ENCODE measurements at places on chromosomes 2 and 18.
A peak's percentile ranks its signal among the peaks of the same experiment; 100 is the strongest.

DNA sequence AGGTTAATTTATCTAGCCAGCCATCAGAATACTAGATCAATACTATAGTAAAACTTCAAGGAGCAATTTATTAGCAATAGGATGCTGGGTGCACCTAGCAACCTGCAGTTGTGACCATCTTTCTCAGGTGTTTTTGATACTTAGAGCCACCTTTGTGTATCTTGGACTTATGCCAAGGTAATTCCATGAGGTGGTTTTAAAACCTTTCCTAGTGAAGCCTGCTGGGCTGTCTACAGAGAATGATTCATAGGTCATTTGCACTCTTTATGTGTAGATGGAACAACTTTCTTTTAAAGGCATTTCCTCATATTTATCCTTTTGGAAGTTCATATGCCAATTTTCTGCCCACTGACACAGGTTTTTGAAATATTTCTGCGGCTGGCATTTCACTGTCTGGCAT is 1030.1 kb upstream of the POU3F3 start:
- no peak for DNase-seq

DNA sequence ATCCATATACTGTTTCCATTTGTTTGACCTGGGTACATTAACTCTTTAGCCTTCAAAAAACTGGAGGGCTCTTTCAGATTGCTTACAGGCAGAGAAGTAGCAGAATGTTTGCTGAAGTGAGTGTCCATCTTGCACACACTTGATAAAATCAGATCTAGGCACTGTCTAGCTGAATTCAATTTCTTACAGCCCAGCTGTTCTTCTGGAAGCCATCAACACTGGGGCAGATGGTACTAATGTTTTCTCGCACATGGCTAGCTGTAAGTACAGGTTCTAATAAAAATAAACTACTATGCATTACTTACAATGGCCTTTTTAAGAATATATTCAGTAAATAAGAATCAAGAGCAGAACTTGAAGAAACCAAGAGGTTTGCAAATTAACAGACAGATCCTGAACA is 175.9 kb downstream of the NBAS start:
- no peak for DNase-seq

DNA sequence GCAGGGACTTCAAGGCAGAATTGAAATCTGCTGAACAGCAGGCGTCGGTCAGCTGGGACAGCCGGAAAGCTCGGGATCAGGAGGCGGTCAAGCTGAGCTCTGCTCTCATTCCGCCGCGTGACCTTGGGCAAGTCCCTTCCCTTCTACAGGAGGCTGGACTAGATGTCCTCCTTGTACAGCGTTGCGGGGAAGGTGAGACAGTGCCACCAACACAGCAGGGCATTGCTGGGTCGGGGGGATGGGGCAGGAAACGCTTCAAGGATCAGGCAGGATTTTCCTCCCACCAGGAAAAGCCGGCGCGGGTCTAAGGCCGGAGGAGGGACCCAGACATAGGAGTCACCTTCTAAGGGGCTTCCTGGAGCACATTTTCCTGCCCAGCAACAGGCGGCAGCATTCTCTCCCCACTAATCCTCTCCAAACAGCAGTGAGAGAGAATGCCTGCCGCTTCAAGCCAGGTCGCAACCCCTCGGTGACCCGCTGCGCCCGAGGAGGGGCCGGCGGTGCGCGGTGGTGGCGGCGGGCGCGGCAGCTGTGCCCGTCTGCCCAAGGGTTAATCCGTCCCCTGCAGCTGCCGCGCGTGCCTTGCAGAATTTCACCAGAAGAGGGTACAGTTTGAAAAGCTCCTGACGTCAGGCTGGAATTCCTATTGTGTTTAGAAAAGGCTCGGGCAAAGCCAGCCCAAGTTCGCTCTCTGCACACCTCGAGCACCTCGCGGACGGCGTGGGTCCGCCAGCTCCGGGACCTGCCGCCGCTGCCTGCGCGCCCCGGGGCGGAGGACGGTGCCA is at the start of gene KCNF1:
Gene KCNF1 (plus strand): TSS at position 644 of the 785 bp plus-strand sequence. CDS start 493 bp downstream, outside the sequence.
- DNase-seq = peak; percentile 48

GRCh38 chr2:74559912-74560311 is 5.4 kb downstream of the DOK1 start:
- DNase-seq = no peak

DNA sequence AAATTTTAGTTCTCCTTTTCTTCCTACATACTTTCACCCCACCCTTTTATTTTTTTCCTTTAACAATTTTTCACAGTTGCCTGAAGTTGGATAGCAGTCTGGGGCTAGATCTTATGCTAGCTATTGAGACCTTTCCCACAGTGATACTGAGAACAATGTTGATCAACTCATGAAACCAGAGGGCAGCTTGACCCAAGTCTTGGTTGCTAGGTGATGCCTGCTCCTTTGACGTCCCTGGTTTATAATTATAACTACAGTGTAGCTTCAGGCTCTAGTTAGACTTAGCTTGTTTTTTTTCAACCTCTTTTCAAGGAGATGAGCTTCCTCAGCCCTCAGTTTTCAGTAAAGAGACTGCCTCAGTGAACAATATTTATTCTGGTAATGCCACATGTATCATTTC is 648.5 kb downstream of the IRS1 start:
- DNase-seq = no peak

DNA sequence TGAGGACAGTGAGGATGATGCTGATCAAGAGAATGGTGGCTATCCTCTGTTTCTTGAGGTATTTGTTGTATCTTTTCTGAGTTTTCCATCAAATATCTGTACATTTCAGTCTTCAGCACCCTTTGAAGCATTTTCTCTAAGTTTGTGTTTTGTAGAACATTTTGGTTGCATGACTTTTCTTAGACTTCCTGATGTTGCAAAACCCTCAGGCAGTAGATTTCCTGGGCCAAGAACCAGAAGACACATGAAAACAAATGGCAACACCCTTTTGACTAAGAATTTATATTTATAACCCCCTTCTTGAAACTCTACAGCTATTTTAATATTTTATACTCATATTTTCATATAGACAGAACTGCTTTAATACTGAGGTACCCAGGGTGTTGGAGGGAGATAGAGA is 16.2 kb downstream of the HNMT start:
- peak; percentile 31 for DNase-seq

DNA sequence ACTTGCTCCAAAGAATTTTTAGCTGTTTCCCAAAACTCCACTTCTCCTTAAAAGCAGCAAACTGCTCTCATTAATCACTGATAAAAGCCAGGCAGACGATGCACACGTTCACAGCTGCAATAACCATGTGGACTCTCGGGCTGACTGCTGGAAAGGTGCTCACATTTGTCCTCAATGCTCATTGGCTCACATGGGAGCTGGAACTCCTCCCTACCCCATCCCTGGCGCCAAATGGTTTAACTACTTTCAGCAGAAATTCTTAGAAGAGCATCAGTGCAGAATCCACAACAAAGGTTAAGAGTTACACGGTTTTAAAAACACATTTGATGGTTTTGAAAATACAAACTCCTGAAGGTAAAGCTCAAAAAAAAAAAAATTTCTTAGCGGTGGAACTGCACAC is 117.1 kb downstream of the NOL10 start:
- no peak for DNase-seq

DNA sequence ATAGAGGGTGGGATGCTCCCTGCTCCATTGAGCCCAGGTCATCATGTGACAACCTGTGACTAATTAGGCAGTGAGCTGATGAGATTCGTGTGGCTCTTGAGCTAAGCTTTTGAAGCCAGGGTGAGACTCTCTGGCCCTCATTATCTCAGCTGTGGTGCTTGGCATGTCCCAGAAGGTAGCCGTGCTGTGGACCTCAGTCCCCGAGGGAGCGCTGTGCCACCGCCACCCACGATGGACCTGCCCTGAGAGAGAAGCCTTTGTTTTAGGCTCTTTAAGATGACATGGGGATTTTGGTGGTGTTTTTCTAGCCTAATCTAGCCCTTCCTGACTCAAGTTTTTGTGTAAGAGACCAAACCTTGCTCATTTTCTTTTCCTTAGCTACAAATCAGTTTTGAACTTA is 66.4 kb downstream of the NEDD4L start:
- DNase-seq = no peak

- no peak for DNase-seq
These were observed 170.4 kb upstream of the FN1 start for GRCh38 chr2:215606219-215606618.
